NCI-H1092 (cell line): ENCODE measurements at places on chromosomes 11 and 22.

GRCh38 chr22:29152954-29153719, 52.6 kb upstream of the EMID1 start:
- no peak for DNase-seq

GRCh38 chr22:38860283-38861169, 11.5 kb downstream of the CBX6 start:
- DNase-seq, result no peak

DNA sequence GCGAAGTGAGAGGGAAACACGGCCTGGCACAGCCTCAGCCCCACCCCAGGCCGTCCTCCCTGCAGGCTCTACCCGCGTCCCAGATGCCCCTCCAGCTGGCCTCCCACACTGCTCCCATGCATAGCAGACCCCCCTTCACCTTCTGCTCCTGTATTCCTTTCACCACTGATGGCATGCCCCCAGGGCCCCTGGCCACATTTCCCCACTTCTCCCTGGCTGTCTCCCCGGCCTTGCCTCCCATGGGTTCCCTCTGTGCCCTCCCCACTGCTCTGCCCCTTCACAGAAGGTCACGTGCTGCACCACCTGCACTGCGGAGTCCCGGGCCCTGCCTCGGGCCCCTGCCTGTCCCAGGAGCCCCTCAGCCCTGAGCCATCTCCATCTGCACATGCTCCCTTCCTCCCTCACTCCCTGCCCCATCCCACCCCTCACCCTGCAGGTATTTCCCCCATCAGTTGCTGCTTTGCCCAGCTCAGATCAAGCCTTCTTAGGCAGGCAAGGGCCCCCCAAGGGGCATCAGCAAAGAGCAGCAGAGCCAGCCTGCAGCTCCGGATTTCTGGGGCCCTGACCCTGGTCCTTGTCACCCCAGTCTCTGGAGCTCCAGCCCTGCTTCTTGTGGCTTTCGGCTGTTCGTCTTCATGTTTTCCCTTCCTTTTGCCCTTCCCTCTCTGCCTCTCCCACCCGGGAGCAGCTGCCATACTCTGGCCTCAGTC, 46.4 kb downstream of the GAB4 start:
- no peak for DNase-seq

DNA sequence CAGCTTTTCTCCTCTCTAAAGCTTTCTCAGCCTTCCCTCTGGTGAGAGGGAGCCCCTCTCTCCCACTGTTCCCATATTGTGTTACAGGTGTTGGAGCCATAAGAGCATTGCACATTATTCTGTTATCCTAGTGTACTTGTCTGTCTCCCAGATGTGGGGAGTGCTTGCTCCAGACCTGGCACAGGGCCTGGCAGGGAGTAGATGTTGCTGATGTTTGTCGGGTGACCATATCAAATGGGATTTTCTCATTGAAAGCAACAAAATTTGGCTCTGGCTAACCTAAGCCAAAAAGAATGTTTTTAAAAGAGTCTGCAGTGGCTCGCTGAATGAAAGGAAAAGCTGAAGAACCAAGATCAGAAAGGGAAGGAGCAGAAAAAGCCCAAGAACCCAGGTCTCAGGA, 41.1 kb downstream of the CYB5R2 start:
- no peak for DNase-seq

- DNase-seq, result no peak
Observed at GRCh38 chr22:19067696-19068348, 54.4 kb downstream of the DGCR2 start.

GRCh38 chr22:31223786-31224191, 11.7 kb downstream of the LIMK2 start:
- DNase-seq, result no peak

DNA sequence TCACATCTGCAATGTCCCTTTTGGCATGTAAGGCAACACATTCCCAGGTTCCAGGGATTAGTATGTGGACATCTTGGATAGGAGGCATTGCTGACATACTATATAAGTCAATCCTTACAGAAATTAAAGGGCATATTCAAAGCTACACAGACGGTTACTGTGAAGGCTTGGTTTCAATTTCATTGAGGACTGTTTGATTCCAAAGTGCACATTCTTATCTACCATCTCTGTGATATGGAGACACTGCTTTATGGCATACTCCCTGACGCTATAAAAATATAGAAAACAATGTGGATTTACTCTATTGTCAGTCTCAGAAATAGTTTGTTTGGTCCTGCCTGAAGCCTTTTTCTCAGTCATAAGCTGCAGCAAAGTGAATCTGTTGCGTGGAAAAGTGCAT, 1486.7 kb downstream of the FAM181B start:
- no peak for DNase-seq

DNA sequence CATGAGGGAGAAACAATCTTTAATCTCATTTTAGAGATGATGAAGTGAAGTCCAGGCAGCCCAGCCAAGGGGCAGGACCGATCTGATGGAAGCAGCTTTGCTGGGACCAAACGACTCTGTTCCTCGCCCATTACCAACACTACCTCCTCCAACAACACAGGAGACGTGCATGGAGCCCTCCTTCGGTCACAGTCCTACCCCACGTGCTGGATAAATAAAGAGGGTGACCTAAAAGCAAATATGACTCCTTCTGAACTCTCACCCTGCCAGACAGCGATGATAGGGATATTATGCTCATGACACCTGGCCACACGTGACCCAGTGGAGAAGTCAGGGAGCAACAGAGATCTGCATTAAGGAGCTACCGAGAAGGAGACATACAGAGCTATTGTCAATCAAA, 26.0 kb downstream of the SCGB1A1 start:
- DNase-seq, result no peak
